ENCODE measurements at places on chromosomes 1 and 21.

GRCh38 chr1:153612755-153613331, at the start of gene S100A16:
Gene S100A16 (minus strand): TSS chr1:153613137. CDS start chr1:153608151, 4,986 bp downstream.
- no peak for DNase-seq

DNA sequence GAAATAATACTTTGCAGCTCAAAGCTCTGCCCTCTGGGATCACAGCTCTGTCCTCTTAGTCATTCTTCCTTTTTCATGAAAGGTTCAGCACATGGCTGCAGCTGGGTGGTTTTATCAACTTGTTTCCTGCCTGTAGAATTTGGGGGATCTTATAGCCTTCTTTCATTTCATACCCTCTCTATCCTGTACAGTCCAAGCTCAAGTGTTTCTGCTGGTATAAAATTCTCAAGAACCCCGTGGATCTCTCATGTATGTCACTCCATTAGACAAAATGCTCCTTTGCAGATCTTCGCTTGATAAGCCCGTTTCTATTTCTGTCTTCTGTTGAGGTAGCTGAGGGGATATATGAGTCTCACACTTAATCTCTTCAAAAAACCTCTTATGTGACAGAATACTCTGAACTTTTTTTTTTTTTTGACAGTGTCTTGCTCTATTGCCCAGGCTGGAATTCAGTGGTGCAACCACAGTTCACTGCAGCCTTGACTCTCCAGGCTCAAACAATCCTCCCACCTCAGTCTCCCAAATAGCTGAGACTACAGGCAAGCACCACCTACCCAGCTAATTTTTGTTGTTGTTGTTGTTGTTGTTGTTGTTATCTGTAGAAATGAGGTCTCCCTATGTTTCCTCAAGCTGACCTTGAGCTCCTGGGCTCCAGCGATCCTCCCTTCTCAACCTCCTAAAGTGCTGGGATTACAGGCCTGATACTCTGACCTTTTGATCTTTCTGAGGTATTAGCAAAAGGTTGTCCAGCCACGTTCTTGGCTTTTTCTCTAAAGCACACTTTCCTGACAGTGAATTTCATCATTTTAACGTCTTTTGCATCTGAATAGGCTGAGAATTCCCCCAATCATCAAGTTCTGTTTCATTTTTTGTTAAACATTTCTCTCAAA, 24.6 kb upstream of the COL9A2 start:
- no peak for DNase-seq

DNA sequence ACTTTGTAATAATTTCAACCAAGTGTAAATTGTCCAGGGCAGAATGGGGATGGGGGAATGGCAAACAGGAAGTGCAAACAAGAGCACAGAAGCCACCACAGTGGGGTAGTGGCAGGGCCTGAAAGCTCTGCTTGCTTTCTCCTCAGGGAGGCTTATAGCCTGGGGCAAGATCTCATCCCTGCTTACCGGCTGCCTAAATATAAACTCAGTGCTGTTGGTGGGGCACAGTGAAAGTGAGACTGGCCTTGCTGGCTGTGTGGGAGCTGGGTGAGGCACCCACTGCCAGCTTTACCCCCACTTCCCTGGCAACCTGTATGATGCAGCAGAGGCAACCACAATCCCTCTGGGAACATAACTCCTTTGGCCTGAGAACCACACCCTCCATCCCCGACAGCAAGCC, 15.2 kb downstream of the STYXL2 start:
- DNase-seq: no peak

DNA sequence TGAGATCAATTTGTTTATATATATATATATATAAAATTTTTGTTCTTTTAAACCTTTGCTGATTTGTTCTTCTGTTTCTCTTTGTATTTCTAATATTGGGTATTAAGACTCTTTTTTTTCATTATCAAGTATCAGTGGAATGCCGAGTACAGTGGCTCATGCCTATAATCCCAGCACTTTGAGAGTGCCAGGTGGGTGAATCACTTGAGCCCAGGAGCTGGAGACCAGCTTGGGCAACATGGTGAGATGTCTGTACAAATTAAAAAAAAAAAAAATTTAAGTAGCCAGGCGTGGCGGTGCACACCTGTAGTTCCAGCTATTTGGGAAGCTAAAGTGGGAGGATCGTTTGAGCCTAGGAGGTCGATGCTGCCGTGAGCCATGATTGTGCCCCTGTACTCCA, 67.1 kb downstream of the MAST2 start:
- no peak for DNase-seq

DNA sequence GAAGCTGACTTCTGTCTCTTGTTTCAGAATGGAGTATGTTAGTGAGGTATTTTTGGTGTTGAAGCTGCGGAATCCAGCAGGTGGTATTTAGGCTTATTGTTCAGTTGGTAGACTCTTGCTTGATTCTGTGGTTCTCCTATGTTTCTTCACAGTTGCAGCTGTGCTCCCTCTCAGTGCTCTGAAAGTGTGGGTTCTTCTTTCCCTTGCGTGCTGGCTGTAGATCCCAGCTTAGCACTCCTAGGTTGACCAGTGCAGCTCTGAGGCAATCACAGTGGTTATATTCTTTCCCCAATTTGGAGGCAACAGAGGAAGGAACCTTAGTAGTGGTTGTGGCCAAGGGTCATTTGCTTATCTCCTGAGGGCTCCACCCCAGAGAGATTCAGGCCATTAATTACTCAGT, 269.2 kb upstream of the NRIP1 start:
- no peak for DNase-seq

- DNase-seq: no peak
Measured at GRCh38 chr1:111742938-111743549, 3.8 kb upstream of the INKA2 start.

- no peak for DNase-seq
Measured at GRCh38 chr1:198047913-198048312, 108.9 kb upstream of the NEK7 start.

- DNase-seq: no peak
Measured at GRCh38 chr21:45418301-45419071, 13.5 kb downstream of the COL18A1 start.

- no peak for DNase-seq
Measured at GRCh38 chr1:236020359-236021219, 44.3 kb downstream of the NID1 start.

DNA sequence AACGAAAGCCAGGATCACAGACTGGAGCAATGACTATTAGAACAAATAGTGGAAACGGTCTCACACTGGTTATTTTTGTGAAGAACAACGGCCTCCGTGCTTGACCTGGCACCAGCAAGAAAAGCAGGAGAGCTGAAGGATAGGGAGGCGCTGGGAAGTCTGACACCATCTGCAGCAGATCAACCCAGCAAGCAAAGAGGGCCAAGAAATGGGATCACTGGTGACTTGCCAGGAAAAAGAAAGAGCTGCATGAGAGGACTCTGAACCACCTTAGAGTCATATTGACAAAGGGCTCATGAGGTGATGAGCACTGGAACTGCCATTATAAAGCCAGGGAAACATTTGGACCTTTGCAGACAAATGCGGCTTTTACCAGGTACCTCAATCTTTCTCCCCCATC, 25.0 kb downstream of the MTOR start:
- DNase-seq: no peak

Data from stimulated activated CD8-positive, alpha-beta memory T cell treated with anti-CD3 and anti-CD28 coated beads, Interleukin-12 subunit alpha, Interleukin-12 subunit beta, amount 100 ng/mL, for 4 hours (primary cell).